ENCODE measurements at places on chromosomes 6 and 20.
A peak's percentile ranks its signal among the peaks of the same experiment; 100 is the strongest.

DNA sequence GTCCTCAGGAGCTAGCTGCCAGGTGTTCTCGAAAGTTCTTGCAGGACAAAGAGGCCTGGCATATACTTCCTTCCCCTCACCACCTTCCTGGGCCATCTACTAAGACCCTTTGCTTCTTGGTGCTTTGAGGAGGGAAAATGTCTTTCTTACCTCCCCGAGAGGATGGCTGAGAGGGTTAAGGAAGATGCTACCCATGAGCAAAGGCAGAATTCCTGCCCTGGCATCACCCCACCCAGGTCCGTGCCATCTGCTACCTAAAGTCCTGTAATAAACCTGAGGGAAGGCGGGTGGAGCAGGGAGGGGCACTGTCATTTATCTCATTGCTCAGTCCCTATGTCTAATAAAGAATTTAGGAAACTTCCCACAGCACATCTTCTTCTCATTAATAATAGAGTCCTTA, 16.2 kb downstream of the GFOD1 start:
- DNase-seq, result peak; percentile 28

- no peak for DNase-seq
These were observed 17.1 kb upstream of the ADRM1 start for GRCh38 chr20:62285722-62286121.

- no peak for DNase-seq
These were observed 19.0 kb downstream of the EPB41L1 start for GRCh38 chr20:36173451-36173933.

- DNase-seq, result no peak
These were observed 14.9 kb upstream of the SLC22A23 start for GRCh38 chr6:3471711-3472110.

DNA sequence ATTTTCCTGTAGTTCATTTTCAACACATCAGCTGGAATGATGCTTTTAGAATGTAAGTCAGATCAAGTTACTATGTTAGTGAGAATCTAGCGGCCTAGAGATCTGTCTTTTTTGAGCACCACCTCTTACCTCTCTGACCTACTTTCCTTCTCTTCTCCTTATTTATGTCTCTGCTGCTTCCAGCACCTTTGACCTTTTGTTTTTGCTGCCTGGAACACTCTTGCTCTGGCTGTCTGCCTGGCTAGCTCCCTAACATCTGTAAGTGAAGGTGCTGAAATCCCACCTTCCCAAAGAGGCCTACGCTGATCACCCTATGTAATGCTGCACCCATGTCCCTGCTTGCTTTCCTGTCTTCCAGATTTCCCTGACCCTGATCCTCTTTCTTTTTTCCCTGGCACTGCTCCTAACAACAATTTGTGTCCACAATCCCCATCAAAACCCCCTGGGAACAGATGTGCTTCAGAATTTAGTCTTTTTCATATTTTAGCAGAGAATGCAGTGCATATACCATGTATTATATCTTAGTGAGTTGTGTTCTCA, 87.8 kb downstream of the RFPL4B start:
- DNase-seq, result no peak

DNA sequence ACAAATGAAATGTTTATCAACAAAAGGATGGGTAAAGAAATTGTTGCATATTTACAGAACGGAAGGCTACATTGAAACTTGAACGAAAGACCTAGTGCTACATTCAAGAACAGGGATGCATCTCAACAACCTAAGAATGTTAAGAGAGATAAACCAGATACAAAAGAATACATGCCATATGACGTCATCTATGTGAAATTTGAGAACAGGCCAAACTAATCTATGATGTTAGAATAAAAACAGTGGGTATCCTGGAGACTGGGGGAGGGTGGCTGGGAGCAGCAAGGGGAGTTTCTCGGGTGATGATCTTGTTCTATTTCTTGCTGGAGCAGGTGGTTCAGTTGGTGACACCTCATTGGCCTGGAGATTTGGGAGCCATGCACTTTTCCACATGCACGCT, 81.5 kb downstream of the SULF2 start:
- DNase-seq, result no peak

- no peak for DNase-seq
These were observed 208.1 kb downstream of the UTRN start for GRCh38 chr6:144493035-144493910.

DNA sequence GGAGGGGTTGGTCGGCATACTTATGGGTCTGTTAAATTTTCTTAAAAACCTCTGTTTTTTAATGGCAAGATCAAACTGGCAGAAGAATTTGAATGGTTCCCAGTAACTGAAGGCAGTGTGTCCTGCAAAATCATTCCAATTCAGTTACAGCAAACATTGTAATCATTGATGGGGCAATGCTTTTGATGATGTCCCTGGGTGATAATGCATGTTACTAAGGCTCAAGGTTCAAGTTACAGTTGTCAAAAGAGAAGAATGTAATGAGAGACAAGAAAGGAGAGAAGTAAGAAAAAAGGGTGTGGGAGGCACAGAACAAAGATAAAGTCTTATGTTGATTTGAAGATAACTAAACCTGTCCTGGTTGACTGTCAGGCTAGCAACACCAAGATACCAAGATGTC, 54.9 kb downstream of the CEP162 start:
- no peak for DNase-seq

GRCh38 chr6:164208371-164208770, 793.9 kb downstream of the QKI start:
- DNase-seq, result no peak

GRCh38 chr6:116409756-116410155, 39.0 kb downstream of the DSE start:
- DNase-seq, result no peak

DNA sequence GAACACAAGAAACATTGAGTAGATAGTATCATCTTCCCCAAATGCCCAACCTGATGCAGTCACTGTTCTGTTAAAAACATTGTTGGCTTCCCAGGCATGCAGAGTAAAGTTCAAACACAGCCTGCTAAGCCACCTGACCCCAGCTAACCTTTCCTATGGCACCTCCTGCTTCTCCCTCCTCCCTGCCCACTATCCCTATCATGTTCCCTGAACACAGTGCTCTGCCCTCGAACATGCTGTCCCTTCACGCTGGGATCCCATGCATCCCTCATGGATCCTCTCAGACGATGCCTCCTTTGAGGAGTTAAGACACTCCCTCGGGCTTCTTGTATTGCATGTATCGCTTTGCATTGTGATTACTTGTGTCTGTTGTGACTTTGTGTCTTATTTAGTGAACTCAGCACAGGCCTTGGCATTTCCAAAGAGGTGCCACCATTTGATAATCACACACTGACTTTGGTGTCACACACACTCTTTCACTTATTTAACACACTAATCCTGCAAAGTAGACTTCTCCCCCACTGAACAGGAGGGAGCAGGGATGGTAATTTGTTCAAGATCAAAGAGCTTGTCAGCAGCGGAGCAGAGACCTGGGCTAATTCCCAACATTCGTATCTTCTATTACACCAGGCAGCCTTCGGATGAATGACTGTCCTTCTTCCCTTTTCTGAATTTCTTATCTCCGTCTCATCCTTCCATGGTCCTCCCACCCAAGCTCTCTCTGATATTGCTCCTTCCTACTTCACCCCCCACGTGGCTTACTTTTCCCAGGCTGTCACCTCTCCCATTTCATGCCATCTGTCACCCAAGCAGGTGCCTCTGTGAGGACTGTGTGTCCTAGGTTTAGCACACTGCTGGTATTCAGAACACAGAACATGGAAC, 28.3 kb upstream of the SMIM29 start:
- DNase-seq, result no peak

DNA sequence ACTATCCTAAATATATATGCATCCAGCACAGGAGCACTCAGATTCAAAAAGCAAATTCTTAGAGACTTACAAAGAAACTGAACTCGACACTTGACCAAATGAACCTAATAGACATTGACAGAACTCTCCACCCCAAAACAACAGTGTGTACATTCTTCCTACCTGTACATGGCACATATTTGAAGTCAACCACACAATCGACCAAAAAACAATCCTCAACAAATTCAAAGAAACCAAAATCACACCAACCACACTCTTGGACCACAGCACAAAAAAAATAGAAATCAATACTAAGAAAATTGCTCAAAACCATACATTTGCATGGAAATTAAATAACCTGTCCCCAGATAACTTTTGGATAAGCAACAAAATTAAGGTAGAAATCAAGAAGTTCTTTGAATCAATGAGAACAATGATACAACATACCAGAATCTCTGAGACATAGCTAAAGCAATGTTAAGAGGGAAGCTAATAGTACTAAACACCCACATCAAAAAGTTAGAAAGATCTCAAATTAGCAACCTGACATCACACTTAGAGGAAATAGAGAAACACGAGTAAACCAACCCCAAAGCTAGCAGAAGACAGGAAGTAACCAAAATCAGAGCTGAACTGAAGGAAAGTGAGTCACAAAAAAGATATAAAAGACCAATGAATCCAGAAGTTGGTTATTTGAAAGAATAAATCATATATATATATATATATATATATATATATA, 12.5 kb upstream of the TREM1 start:
- no peak for DNase-seq

DNA sequence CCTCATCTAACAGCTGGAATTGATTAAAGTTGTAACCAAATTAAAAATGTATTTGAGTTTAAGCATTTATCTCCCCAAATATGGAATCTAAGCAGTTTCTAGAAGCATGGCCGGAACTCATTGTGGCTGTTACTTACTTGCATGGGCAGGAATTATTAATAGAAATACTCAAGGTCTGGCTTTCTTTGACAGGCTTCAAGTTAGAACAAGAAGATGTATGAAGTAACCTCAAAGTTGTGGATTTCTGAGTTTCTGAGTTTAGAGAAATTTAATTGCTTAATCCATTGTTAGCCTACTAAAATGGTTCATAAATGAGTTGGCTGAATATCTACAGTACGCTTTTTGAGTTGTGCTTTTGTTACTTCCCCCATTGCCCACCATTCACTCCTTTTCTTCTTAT, 7.7 kb downstream of the CARMIL1 start:
- no peak for DNase-seq

DNA sequence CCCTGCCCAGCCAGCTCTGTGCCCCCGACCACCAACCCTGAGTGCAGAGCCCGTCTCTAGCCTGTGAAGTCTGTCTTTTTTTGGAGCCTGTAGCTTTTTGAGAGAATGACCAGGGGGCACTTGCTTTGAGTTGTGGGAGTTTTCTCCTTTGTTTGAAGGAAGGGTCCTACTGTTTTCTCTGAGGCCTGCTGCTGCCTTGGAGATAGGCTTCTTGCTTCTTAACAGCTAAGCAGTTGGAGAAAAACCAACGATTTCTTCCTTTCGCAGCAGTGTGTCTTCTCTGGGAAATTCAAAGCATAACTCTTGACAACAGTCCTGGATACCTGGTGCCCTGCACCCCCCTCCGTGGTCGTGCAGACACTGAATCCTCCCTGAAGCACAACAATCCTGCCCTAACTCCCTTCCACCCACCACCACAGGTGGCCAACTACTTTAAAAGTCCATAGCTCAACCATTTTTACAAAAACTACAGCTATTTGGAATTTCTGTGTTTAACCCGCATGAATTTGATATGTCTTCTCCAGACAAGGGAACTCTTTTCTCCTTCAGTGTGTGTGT, 61.0 kb downstream of the FAM50B start:
- DNase-seq, result no peak

DNA sequence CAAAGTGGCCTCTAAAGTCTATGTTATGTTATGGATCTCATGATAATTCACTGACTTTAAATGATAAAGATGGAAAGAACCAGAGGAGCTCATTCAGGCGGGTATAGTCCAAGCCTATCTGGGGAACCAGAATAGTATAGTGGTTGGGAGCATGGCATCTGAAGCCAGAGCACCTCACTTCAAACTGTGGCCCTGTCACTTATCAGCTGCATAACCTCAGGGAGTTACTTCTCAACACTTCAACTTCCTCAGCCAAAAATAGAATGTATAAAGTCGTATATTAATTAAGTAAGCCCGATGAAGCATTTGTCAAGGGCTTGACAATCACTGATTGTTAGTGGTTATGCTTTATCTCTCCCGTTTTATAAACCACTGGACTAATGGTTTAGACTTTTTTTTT, 112.7 kb downstream of the RTN4IP1 start:
- DNase-seq, result no peak

DNA sequence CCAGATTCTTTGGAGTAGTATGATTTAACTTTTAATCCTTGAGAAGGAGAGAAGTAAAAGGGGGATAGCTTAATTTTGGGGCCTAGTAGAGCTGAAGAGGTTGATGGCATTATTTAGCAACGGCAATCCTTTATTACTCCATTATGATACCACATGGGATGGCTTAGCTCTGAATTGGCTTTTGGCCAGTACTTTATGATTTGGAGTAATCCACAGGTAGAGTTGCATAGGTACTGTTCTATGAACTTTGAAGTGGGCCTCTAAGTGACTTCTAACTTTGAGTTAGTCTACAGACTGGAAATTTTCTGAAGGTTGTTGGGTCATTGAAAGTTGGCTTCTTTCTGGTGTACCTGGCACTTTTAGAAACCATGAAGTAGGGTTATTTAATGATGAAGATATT, 11.6 kb downstream of the YWHAB start:
- DNase-seq, result no peak

- DNase-seq, result no peak
These were observed 36.4 kb upstream of the SYNJ2 start for GRCh38 chr6:157944983-157945931.

DNA sequence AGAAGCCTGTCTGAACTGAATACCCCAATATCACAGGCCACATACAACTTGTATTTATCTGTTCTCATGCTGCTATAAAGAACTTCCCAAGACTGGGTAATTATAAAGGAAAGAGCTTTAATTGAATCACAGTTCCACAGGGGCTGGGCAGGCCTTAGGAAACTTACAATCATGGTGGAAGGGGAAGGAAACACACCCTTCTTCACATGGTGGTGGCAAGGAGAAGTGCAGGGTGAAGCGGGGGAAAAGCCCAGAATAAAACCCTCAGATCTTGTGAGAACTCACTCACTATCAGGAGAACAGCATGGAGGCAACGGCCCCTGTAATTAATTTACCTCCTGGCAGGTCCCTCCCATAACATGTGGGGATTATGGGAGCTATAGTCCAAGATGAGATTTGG, 50.3 kb upstream of the FNDC1 start:
- DNase-seq, result no peak

DNA sequence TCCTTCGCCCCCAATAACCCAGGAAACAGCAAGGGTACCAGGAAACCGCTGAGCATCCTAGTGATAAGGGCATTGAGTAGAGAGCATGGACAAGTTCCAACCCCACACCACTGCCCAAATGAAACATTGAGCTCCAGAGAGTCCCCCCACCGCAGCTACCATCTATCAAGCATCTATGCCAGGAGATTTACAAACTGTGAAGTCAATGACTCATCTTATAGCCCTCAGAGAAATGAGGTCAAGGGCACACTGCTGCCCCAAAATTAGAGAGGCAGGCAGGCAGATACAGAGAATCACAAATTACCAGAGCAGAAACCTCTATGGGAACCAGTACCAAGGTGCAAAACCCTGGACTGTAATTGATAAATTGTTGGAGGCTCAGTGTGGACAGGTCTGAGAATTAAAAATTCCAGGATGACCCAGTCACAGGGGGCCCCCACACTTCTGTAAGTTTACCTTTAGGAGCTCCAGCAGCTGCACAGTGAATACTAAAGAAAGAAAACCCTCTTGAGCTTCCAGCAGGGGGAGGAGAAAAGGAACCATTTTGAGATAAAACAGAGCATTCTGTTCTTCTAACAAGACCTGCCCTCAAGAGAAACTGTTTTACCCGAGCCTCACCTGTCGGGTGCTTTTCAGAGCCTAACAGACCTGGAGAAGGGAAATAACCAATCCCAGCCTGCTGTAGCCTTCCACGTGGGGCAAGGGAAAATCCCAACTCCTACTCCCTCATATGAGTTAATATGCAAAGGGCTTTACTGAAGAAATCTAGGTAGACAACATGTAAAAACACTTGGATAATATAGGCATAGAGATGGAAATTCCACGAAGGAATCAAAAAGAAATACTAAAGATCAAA, 118.0 kb upstream of the ARID1B start:
- DNase-seq, result no peak

GRCh38 chr6:33078919-33079521, 3.2 kb downstream of the HLA-DPB1 start:
- no peak for DNase-seq

All from coronary artery (tissue), 2 donors.